Amygdala (tissue), 56 donors: ENCODE measurements at places on chromosomes 7 and 10.

- DNase-seq, result no peak
Measured at GRCh38 chr7:45564886-45565455, 9.2 kb upstream of the ADCY1 start.

DNA sequence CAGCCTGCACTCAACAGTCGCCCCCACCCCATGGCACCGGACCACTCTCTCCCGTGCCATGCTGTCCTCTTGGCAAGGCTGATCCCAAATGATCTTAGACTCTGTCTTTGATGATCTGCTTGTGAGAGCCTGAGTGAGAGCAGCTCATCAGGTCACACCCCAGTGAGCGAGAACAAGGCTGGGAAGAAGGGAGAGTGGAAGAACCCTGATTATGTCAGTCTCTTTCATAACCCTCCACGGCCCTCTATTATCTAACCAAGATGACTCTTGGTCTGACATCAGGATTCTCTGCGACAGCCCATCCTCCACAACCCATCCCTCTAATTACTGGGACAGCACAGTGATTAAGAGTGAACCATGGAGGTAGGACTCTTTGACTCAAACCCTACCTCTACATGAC lies 53.1 kb upstream of the C7orf33 start:
- no peak for DNase-seq

GRCh38 chr10:21518149-21518640 lies 7.3 kb downstream of the SKIDA1 start:
- DNase-seq, result no peak

DNA sequence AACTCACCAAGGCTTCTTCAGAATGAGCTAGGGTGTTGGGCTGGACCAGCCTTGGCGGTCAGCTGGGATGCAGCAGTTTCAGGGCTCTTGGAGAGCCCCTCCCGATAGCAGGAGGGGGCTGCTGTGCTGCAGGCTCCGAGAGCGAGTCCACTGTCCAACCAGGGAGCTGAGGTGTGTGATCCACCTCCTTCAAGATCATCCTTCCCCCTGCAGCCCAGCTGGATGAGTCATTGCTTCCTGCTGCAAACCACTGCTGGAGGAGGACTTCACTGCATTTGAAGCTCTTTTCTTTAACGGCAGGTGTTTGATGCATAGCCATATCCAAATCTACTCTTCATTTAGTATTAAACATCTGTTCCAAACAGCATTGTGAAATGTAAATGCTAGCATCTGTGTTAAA lies 54.2 kb upstream of the EBF3 start:
- no peak for DNase-seq

- no peak for DNase-seq
Measured at GRCh38 chr7:72035266-72035665, 376.9 kb downstream of the CALN1 start.

DNA sequence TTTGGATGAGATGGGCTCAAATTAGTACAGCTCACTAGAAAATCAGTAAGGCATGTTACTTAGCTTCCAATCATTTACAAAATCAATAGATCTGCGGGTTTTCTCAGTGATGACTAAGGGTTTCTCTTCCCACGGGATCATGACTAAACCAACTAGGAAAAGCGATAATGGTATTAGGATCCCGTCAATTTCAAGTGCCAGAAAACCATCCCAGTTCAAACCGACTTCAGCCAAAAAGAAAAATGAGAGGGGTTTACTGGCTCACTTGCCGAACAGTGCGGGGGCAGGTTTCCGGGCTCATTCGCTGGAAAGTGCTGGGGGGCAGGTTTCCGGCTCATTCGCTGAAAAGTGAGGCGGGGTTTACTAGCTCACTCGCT lies 62.1 kb upstream of the LYZL2 start:
- no peak for DNase-seq

DNA sequence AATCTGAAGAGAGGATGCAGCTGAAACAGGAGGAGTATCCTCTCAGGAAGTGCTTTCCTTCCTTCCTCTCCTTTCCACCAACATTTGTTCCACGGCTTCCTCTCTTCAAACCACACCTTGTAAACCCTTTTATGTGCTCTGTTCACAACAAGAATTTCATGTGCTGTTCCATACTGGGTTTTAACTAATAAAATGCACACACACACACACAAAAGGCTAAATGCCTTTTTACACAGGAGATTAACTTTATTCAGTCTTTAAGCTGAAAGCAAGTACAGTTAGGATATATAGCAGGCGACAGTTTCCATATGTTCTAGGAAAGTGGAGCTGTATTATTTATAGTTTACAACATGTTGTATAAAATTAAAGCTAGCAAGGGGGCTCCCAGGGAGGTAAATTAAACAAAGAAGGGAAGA lies 106.7 kb downstream of the REEP3 start:
- DNase-seq, result no peak

DNA sequence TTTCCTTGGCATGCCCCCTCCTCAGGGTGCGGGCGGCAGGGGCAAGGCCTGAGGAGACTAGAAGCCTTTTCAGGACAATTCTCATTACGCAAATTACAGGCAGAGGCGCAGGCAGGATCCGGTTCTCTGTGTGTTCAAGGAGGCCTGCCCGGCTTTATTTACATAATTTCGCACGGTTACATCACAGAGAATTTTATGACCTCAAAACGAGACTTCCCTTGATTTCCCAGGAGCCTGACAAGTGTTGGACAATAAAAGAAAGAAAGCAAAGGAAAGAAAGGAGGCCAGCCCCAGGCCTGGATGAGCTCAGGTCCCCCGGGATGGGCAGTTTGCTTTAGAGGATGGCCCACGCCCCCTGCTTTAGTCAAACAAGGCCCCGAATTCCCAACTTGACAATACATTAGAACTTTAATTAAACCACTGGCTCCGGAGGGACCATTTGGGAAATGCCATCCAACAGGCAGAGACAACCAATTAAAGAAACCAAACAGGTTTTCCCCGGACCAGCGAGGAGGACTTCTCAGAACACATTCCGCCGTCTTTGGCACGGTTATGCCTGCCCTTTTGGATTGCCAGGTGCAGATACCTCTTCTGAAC lies 2.9 kb downstream of the MNX1 start:
- no peak for DNase-seq

GRCh38 chr10:61612009-61612408 lies 50.7 kb upstream of the CABCOCO1 start:
- no peak for DNase-seq

GRCh38 chr10:122132882-122133565 lies 138.1 kb upstream of the BTBD16 start:
- no peak for DNase-seq

GRCh38 chr10:27446091-27446918 lies 57.8 kb upstream of the RAB18 start:
- no peak for DNase-seq

DNA sequence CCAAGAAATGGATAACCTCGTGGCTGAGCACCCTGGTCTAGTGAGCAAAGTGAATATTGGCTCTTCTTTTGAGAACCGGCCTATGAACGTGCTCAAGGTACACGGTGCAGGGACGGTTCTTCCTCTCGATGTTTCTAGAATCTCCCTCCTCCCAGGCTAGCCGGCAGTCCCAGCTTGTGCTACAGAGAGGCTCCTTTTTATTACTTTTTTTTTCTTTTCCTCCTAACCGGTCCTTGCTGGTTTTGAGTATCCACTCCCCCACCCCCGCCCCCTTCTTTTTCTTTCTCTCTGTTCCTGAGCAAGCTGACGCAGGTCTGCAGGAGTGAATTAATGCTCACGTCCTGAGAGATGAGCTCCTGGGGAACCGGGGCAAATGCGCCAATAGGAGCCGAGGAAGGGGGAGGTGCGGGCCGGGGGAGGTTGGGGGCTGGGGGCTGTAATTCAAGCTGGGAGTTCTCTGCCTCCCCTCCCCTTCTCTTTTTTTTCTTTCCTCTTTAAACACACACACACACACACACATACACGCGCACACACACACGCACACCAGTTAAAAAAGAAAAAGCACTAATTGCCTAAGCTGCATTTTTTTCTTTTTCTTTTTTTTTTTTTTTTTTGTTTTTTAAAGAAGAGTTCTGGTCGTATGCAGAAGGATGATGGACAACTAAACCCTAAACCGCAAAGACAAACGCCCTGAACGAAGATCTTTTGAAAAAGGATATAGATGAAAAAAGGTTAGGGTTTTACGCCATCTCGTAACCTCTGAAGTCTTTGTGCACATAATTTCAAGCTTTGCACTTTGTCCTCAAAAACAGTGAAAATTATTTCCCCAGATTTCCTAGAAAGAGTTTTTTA lies 6.6 kb downstream of the CPA2 start:
- peak; percentile 39 for DNase-seq

DNA sequence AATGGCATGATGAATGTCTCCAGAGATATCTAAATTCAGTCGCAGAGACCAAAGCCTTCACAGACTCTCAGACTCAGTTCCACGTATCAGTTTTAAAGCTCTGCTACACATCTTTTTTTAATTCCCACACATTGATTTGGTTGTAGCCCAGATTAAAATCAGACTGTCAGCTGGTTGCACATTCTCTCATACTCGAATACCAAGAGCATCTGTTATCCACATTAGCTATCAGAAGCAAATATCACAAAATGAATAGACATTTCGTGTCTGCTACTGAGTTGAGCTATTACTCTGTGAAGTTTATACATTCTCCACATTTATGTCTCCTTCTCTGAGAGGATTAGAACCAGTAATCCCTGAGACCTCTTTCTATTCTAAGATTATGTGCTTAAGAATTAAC lies 229.2 kb downstream of the GPAM start:
- DNase-seq, result no peak

DNA sequence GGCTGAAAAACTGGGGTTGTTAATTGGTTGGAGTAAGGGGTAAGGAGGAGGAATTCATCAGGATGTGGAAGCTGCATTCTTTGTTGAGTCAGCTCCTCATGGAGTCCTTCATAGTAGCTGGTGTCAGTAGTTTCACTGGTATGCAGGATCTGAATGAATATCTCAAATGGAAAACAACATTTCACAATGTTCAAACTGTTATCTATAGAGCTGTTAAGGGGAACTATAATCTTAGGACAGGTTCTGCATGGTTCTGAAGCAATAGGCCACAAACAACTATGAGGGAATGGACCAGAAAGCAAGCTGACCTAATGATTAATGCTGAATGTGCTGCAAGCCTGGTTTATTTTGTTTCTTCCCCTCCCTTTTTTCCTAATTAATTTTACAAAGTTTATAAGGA lies 225.8 kb downstream of the IPMK start:
- no peak for DNase-seq

- no peak for DNase-seq
Measured at GRCh38 chr7:115731796-115732471, 298.6 kb downstream of the TFEC start.

DNA sequence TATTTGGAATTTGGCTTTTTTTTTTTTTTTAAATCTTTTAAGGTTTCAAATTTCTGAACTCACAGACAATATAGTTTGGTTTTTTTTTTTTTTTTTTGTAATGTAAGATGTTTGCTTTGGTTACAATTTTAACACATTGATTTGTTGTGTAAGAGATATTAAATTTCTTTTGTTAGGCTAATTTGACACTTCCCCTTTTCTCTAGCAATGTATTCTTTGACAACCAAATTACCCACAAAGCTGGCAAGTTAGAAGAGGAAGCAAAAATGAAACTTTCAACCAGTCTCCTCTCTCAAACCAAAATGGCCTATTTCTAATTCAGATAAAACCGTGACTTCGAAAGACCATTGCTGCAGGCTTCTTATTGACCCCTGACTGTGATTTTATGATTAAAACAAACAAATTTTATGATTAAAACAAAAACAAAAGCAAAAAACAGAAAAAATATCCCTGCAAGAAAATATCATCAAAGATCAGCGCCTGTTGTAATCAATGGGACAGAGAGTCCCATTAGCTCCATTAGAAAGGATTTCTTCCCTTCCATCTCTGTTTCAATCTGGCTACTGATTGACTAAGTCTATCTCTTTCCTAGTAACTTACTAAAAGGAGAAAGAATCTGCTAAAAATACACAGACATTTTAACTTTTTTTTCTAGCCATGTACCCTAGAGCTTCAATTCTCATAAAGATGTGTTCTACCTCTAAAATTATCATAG lies 489.2 kb downstream of the MDFIC start:
- DNase-seq, result no peak

DNA sequence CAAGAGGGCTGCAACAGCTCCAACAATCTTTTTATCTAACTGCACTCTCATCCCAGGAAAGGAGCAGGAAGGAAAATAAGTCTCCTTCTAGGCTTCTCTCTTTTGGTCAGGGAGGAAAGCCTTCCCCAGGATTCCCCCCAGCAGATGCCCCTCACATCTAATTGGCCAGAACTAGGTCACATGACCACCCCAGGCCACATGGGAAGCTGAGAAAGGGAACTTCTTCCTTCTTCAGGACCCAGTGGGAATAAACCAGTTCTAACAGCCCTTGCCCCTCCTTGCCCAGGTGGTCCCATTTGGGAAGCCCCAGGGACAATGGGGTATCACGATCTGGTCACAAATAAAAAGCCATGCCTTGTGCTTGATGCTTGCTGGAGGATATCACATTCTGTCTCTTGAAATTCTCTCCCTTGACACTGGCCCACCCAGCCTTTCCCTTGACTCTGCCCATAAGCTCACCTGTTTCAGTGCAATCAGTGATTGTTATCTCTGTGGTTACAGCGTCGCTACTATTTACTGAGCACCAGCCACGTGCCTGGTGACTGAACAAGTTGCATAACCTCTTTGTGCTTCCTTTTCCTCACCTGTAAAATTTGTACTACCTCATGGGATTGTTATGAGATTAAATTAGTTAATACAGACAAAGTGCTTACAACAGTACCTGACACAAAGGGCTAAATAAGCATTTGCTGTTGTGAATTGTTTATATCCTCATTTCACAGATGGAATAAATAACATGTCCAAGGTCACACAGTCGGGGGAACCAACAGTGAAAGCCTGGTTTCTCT lies 9.0 kb upstream of the TACR2 start:
- DNase-seq, result no peak

DNA sequence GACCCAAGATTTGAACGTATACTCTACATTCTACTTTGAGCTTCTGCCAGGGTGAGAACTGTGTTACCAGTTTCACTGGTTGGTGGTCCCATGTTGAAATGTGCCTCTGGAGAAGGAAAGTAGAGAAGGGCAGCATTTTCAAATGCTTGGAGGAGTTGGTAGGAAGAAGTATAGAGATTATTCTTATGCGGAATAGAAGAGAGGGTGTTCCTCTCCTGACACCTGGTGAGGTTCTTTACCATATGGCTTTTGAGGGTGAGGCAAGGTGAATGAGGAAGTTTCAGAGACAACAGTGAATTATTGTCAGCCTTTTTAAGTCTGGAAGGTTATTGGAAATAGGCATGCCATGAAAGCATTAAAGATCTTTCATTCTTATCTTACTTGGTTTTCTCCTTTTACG lies 34.3 kb downstream of the R3HCC1L start:
- DNase-seq, result no peak

GRCh38 chr10:62050893-62051433 lies 149.5 kb downstream of the ARID5B start:
- DNase-seq, result peak; percentile 36

GRCh38 chr7:91067242-91067641 lies 197.0 kb upstream of the FZD1 start:
- no peak for DNase-seq

DNA sequence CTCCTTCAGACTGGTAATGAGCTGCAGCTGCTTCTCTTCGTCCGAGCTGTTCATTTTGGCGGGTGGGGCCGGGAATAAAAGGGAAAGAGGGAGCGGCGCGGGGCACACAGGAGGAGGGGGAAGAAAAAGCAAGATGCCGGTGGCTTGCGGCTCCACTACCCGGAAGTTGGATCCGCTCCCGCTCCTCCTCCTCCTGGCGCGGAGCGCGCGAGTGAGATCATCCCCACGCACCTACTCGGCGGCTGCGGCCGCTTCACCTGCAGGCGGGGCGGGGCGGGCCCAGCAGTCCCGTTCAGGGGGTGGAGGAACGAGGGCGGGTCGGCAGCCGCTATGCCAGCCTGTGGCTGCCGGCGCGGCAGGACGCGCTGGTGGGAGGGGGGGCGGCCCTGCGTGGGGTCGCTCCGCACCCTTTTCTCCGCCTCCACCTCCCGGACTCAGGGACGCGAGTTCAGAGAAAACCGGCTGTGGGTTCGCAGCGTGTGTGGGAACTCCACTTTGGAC lies at the start of gene SHTN1:
SHTN1 (minus strand) TSS at position 162 of the 501 bp plus-strand sequence; CDS start at position 54, 108 bp downstream.
- peak; percentile 78 for DNase-seq
